T-helper 2 cell (primary cell): ENCODE measurements at places on chromosomes 6 and 20.

- no peak for DNase-seq
Measured at GRCh38 chr6:95815389-95816056, 200.3 kb upstream of the FUT9 start.

DNA sequence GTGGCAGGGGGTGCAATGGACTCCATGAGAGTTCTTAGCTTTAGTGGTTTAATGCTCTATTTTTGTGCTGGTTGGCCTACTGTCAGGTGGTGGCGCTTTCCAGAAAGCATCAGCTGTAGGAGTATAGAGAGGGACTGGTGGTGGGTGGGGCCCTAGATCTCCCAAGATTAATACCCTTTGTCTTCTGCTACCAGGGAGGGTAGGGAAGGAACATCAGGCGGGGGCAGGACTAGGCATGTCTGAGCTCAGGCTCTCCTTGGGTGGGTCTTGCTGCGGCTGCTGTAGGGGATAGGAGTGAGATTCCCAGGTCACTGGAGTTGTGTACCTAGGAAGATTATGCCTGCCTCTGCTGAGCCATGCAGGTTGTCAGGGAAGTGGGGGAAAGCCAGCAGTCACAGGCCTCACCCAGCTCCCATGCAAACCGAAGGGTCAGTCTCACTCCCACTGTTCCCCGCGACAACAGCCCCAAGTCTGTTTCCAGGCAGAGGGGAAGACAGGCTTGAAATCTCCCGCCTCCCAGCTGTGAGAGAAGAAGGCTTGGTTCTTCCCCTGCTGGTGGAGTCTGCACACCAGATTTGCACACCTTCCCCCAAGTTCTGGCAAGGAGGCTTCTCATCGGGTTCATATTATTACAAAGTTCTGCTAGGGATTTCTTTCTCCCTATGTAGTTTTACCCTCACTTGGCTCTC, 46.7 kb upstream of the PKIB start:
- DNase-seq, result no peak

GRCh38 chr6:136846046-136846445, 23.7 kb downstream of the PEX7 start:
- DNase-seq, result no peak

- no peak for DNase-seq
Measured at GRCh38 chr6:160128879-160129516, 7.4 kb downstream of the SLC22A1 start.

DNA sequence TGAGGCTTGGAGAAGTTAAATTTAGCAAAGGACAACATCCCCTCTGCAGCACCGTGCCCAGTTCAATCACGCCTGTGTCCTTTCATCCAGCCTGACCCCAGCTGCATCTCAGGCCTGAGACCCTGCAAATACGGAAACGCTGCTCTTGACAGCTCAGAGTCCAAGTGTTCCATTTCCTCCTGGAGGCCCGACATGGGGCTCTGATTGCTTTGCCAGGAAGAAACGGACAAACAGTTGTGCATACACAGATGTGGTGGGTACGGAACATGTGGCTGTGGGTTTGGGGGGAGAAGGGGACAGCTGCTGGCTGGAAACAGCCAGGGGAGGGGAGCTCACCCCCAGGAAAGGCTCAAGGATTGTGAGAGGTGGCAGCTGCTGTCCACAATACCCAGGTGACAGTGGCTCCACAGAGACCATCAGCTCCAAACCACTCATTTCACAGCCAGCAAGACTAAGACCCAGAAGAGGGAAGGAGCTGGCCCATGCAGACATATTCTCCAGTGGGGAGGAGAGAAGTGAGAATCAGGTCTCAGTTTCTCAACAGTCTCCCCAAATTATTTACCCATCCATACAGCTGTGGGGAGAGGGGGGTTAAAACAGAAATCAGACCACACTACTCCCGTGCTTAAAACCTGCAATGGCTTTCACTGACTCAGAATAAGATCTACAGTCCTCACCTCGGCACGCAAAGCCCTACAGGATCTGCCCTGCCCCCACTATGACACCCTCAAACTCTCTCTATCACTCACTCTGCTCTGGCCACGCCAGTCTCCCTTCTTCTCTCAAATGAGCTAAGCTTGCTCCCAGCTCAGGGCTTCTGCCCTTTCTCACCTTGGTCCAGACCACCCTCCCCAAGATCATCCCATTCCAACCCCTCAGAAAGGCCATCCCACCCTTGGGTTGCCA, 89.1 kb downstream of the PREX1 start:
- no peak for DNase-seq

- no peak for DNase-seq
Measured at GRCh38 chr6:113338644-113339043, 518.5 kb upstream of the MARCKS start.

DNA sequence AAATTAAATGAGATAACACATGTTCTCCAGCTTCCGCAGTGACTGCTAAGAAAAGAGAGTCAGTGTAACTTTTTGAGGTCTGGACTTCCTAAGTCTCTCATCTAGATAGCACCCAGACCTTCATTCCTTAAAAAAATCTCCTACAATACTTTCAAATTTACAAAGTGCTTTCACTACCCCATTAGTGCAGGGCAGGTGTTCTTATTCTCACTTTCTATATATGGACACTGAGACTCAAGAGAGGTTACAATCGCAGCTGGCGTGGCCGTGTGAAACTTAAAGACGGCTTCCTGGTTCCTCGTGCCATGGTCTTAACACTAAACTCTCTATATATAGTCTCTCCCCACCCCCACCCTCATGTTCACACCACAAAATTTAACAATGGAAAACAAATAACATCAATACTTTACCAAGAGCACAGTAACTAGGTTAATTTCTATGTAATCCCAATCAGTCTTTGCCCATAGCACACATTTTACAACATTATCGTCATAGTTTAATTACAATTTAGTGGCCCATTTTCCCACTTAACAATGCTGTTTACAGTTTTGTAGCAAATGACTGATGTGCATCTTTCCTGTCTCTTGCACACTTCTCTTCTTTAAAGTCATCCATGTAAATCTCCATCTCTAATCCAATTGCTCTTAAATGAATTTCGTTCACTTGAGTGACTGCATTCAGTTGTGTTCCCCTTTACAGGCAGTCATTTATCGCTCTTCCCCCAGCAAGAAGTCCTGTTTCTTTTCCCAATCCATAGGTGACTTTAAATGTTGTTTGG, 78.8 kb upstream of the ARID1B start:
- DNase-seq, result no peak

DNA sequence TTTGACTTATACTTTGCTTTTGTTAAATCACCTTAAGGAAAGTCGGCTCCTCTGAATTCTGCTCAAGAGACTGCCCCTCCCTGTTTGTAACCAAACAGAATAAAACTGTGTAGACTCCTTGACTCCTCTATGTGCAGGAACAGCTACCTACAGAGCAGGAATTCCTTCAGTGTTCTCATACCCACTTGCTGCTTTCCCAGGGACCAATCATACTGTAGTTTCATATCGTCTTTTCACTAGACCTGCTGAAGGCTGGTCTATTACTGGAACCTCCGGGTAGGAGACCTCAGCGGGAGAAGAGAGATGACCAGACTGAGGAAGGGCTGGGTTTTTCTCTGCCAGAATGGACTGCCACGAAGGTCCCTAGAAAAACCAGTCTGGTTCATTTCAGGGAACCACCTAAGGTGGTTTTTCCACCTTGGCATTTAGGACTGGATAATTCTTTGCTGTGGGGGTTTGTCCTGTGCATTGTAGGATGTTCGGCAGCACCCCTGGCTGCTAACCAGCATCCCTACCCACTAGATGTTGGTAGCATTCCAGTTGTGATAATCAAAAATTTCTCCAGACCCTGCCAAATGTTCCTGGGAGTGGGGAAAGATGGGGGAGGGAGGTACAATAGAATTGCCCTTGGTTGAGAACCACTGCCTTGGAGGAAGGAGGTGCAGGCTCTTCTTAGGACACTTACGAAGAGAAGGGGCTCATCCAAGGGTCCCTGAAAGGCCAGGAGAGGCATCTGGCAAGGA, 80.5 kb downstream of the DNAAF9 start:
- DNase-seq, result no peak

GRCh38 chr6:366389-367297, 24.9 kb upstream of the IRF4 start:
- no peak for DNase-seq

- no peak for DNase-seq
Measured at GRCh38 chr6:128963561-128963960, 80.6 kb downstream of the LAMA2 start.

- no peak for DNase-seq
Measured at GRCh38 chr20:2799271-2799670, 1.2 kb downstream of the CPXM1 start.

DNA sequence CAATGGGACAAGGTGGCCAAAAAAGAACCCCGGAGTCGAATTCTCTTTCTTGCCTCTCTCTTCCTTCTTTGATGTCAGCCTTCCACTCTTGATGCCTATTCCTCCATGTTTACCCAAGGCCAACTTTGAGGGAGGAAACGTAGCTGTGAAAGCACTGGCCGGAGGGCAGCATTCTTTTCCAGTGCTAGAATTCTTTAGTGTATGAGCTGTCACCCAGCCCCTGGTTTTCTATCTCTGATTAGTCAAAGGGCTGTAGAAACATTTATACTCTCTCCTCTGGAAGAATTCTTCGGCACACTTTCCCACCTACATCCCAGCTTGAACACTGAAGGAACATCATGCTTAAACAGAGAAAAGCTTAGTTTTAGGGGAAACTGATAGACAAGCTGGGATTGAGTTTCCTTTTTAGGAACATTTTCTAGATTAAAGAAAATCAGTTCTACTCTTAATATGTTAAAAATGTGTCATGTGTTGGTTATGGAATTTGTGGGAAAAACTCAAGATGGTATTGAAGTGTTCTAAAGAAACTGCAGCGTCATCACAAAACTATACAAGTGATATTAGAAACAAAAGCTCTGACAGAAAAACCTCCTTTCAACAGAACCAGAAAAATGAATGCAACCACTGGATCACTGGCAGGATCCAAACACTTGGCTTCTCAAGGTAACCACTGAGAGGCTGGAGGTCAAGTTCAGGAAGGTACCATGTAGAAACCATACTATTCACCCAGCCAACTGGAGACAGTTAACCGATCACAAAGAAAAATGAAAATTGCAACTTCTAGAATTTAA, 20.7 kb upstream of the UTRN start:
- no peak for DNase-seq

DNA sequence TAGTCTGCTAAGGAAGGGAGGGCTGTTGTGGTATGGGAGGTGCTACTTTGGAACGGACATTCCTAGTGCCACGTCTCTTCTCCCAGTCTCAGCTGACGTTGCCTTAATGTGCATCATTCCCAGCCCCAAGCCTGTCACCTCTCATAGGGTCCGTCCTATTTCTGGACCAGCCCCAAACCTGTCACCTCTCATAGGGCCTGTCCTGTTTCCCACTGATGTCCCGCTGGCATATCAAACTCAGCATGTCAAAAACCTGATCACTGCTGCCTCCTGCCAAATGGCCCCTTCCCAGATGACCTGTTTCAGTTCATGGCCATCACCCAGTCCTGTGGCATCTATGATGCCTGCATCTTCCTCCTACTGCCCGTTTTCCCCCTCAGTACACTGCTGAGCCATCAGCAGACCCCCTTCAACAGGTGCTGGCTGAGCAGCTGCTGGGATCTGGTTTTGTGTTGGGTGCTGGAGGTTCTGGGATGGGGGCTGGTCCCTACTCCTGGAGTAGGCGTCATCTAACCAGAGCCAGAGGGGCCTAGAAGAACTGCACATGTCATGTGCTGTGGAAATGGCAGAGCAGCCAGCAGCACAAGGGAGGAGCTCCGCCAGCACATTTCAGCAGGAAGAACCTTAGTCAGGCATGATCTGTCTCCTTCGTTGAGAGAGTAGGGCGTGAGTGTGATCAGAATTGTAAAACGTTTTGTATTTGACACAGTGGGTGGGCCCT, 3.3 kb downstream of the ENTPD6 start:
- no peak for DNase-seq

DNA sequence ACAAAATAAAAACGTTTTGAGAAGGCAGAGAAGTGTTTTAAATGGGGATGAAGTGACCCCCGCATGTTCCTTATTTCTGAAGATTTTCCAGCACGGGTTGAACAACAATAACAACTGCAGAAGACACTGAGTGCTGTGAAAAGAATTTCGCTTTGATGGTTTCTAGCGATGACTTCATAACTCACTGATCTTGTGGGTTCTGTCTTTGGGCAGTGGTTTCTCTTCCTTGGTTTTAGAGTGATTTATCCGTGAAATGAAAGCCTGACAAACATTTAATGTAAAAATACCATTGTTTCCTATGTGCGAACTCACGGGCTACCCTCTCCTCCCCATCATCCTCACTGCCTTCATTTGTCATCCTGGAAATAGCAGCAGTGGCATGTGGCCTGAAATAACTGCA, 793.9 kb downstream of the QKI start:
- DNase-seq, result no peak

GRCh38 chr6:110596354-110596753, 119.9 kb upstream of the SLC22A16 start:
- no peak for DNase-seq

GRCh38 chr20:44073675-44074071, 113.3 kb downstream of the JPH2 start:
- DNase-seq, result no peak

DNA sequence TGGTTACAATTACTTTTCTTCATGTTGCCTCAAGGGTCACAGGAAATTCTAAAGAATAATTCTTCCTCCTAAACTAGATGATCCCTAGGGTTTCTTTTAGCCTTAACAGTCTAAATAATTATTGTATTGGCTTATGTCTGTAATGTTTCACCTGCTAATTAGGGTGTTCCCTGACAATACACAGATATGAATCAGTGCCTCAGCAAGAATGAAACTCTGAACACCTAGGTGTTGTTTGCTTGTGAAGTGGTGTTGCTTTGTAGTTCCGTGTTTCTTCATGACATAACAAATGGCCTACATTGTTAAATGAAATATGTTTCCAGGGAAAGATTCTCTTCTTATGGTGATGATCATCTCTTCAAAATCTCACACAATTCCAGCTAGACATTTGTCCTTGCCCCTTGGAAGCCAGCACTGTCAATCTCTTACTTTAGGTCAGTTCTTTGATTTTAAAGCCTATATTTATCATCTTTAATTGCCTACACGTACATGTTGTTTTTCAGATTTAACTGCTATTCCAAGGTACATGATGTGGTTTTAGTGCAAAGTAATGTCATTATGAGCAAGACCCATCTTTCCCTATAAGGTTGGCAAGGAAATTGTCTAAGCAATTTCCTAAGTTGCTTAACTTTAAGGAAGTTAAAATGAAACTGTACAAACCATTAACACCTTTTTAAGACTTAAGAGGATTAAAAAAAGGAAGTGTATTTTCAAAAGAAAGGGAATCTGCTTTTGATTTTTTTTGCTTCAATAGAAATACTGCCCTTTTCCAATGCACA, 111.9 kb downstream of the TBC1D7 start:
- DNase-seq, result no peak

DNA sequence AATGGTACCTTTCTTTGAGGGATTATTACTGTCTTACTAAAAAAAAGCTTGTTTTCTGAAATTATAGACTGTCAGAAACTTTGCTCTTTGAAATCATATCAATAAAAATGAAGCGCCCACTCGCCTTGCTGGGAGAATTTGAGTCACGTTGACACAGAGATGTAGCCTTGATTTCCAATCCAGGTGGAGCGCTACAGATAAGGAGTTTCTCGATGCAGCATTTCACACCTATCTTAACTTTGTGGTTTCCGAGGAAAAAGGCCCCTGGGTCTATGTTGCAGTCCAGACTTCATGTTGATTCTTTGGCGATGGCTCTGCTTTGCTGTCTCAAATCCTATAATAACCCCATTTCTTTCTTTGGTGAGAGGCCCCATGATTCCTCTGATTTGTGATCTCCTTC, 158.1 kb upstream of the ARG1 start:
- no peak for DNase-seq

GRCh38 chr20:14882157-14882556, 544.7 kb upstream of the FLRT3 start:
- DNase-seq, result no peak
